ENCODE measurements at places on chromosomes 6 and 20.

DNA sequence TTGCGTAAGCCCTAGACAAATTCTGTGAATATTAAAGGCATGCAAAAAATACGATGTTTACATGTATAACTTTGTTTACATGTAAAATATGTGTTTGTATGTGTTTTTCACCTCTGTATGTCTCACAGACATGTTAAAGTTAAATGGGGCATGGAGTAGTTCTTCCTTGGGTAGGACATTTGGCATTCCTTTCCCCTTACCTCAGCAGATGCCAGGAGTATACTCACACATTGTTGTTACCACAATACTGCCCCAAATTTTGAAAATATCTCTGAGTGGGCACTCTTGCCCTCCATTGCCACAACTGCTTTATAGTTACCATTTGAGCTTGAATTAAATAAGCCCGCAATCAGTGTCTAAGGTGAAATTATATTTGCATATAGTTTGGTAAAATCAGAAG lies 147.5 kb downstream of the MYO6 start:
- DNase-seq: no peak

DNA sequence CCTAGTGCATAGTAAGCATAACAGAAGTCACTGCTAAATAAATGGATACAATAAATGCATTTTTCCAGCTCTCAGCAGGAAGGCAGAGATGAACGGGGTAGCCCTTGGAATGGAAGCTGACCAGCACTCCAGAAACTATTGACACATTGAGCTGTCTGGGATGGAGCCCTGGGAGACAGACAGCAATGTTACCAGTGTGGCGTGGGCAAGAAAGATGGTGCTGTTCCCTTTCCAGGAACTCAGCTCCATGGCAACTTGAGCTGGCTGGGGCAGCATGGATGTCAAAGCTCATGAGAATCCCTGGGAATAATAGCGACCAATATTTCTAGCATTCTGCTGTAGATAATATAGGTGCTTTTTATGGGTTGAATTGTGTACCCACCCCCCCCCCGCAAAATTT lies 104.3 kb upstream of the PTPRT start:
- DNase-seq: no peak

DNA sequence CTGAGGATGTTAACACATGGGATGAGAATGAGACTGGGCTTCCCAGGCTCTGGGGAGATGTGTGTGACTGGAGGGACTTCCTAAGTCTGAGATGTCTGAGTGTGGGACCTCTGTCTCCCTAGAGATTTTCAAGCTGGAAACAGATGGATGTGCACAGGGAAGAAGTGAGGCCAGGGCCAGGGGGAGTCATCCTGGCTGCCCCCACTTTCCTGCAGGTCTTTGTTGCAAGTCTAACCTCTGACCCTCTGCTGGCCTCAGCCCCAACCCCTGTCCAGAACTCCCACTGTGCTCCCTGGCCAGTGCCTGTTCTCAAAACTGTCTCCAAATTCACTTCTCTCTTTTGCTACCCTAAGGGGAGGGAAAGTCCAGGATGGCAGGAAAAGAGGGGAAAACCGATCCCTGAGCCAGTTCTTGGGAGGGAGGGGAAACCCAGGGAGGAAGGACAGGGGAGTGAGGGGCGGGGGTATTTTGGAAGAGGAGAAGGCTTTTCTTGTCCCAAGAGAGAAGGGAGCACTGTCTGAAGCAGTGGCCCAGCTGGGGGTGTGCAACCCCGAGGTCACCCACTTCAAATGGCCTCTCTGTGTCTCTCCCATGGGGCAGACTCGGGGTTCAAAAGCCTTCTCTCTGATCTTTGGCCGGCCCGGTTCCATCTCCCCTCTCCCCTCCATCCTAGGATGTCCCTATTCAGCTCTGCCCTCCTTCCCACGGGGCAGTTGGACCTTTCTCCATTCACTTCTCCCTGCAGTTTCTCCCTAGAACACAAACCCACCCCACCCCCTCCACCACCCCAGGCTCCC lies 3.1 kb downstream of the PPP1R18 start:
- no peak for DNase-seq

DNA sequence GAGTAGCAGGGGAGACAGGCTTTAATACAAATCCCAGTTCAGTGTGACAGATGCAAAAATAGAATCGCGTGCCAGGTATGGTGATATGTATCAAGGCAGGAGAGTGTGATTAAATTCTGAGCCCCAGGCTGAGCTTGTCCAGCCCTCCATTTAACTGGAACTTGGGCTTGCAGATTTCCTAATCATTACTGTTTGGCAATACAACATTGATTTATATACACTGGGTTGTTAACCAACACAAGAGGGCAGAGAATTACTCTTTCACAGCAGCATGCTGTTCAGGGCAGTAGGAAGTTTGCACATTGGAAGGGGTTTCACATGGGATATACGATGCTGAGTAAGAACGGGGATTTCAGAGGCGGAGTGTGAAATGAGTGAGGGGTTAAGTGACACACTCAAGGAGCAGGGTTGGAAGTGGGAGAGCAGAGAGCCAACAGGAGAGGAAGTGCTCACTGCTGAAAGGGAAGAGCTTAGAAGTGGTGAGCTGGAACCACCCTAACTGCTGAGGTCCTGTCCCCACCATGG lies 70.8 kb upstream of the ATXN1 start:
- no peak for DNase-seq

DNA sequence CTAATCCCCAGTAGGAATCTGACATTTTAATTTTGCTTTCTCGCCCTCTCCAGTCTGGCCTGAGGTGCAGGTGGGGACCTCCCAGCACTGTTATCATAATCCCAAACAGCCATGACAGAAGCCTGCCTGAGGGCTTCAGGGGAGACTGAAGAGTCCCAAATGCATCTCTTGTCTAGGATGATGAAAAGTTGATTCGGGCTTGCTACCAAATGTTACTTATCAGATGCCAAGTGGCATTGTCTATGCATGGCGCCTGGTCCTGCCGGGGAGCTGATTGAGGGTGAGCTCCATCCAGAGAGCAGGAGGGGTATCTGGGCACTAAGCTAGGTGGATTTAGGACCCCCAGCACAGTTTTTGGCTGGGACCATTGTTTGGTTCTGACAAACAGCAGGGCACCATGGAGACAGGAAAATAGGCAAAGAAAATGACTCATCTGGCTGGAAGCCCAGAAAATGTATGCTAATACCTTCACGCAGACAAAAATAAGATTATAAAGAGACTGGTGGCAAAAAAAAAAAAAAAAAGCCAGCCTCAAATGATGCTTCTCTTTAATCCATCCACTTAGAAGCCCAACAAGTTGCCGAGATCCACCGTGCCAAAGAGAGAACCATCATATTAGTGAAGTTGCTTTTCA lies 513.7 kb upstream of the SULF2 start:
- peak; percentile 16 for DNase-seq

DNA sequence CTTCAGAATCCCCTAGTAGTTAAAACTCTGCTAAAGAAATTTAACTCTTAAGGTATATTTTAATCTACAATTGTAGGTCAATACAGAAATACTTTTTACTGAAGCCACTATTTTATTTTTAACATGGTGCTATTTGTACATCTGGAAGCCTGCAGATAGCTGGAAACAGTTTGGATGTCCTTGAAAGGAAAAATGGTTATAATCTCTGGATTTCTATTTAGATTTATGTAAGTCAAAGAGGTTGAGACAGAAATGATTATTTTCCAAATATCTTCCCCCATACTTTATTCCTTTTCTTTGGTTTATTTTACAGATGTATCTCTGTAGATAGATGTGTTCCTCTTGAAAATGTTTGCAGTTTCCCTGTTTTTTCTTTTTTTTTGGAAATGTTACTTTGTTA lies 1002.2 kb downstream of the KIF16B start:
- no peak for DNase-seq

Data from cerebellar cortex (tissue), 1 donor.